H54 (cell line): ENCODE measurements at places on chromosomes 7 and 10.

- no peak for DNase-seq
Observed at GRCh38 chr10:85098835-85099521, 770.6 kb downstream of the CCSER2 start.

- no peak for DNase-seq
Observed at GRCh38 chr10:5765617-5766016, 47.6 kb downstream of the GDI2 start.

- DNase-seq, result no peak
Observed at GRCh38 chr7:75920431-75921161, 5.6 kb downstream of the POR start.

DNA sequence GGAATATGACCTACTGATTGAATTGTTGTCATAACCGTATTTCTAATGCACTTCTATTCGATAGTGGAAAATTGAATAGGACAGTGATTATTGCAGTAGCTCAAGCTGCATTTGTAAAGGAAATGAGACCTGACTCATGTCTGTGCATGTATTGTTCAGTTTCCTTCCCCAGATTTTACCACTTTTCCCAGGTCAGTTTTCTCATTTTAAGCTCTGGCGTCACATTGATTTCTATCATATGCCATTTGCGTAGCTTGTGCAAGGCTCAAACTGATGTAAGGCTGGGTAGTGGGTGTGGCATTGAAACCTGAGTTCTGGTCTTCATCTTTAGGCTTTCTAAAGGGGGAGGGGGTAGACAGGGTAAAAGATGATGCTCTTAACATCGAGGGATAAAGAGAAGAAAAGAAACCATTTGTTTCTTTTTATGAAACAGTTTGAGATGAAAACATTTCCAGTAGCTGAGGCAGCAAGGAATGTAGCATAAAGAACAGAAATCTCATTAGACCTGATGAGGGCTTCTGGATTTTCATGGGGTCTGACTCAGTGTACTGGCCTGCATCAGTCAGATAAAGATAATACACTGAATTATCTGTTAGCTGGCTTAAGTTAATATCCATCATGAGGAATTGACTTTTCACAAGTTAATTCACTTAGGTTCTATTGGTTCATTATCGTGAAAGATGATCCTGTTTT lies 182.3 kb upstream of the CDCA7L start:
- no peak for DNase-seq

DNA sequence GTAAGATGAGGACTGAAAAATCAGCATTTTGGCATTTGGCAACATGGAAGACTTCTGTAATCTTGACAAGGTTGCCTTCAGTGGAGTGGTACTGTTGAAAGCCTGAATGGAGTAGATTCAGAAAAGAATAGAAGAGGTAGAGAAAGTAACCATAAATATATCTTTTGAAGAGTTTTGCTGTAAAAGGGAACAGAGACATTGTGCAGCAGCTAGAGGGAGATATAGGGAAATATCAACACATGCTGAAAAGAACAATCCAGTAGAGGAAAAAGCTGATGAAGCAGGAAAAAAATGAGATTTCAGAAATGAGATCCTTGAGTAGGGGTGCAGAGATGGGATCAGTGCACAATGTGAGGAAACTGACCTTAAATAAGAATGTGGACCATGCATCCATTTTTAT lies 60.0 kb downstream of the RAPGEF5 start:
- DNase-seq, result no peak

- DNase-seq, result no peak
Observed at GRCh38 chr10:17548770-17549169, 68.4 kb downstream of the HACD1 start.

DNA sequence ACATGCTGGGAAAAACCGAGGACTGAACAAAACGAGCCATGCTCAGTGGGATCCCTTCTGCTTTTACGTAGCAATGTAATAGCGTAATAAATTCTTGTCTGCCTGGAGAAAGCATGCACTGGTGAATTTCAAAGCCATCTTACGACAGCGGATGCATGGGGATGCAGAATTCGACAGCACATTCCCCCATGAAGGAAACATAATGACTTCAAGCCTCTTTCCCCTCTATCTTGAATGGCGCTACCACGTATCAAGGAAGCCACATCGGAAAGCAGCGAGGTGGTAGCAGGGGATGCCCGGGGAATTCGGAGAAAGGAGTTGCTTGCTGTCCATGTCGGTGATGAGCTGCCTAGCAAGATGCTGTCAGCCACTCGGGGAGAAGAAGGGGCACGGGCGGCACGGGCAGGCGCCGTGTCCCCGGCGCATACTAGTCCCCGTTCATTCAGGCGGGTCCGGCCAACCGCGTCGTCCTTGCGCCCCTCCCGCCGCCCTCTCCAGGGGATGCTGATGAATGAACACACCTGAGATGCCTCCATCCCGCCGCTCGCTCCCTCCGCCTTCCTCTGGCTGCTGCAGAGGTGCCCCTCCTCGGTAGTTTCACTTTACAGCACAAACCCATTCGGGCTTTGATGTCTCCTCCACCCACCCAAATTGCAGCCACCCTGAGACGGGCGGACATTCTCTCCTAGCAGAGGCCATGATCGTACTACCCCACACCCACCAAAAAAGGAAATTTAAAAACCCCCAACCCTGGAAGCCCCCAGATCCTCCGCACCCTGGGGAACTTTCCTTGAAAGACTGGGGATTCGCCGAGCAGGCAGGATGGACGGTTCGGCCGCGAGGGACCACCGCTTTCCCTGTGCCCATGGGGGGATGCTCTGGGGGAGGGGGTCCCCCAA lies 644 bp downstream of the SORBS1 start:
- peak; percentile 47 for DNase-seq

GRCh38 chr7:151330661-151331060 lies 11.0 kb upstream of the NUB1 start:
- no peak for DNase-seq

DNA sequence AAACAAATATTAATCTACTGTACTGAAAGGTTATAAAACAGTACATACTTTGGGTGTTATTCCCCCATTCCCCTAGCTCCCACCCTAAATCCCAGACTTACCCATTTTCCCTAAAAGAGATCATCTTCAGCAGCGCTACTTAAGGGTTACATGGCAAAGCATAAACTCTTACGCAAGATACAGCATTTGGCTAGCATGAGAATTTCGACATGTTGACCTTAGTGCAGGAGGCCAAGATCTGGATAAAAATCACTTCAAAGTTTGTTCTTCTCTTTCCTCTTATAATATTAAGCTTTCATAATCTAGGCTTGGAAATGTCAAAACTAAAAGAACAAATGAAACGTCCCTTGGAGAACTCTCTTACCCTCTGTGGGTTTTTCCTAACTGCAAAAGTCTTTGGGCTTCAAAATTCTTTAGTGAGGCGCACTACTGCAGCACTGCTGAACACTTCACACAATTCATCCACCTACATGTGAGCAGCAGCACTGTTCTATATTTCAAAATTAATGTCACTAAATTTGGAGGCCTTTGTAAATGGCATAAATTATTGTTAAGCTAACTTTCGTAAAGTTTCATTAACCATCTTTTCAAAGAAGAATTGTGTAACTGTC lies 59.5 kb upstream of the PDLIM1 start:
- DNase-seq, result no peak

- DNase-seq, result no peak
Observed at GRCh38 chr10:111475720-111476119, 398.9 kb downstream of the ADRA2A start.

DNA sequence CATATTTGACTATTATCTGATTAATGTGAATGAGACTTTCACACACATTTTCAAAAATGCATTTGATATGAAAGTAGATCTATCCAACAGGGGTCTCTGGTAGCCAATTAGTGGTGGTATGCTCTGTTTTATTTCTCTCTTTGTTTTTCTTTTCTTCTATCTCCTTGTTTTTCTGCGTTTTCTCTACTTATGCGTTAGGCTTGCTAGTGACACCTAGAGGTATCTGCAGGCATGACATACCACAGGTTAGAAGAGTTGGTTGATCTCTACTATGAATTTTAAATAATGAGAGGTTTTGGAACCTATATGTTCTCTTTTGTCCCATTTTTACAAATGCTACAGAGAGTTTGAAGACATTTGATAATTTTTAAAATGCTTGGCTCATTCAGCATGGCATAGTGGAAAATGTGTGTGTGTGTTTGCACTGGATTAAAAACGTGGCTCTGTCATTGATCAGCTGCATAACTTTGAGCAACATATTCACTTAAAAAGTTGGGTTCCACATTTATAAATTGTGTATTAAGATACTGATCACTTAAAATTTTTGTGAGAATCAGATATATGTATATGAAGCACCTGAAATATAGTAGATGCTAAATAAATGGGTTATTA lies 28.1 kb upstream of the PLXDC2 start:
- no peak for DNase-seq

GRCh38 chr10:79146611-79147130 lies 77.9 kb downstream of the ZMIZ1 start:
- DNase-seq, result no peak

DNA sequence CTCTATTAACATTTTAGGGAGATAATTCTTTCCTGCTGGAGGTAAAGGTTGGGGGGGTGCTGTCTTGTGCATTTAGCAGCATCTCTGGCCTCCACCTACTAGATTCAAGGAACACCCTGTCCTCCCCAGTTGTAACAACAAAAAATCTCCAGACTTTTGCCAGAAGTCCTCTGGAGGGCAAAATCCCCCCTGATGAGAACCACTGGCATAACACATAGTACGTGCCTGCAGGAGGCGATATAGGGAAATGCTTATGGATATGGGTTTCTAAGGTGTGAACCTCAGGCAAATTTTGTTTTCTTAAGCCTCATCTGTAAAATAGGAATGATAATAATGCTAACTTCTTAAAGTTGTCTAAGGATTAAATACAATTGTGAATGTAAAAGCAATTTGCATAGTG lies 2.9 kb upstream of the OSBPL3 start:
- no peak for DNase-seq
